ENCODE measurements at places on chromosomes 4 and X.
A peak's percentile ranks its signal among the peaks of the same experiment; 100 is the strongest.

DNA sequence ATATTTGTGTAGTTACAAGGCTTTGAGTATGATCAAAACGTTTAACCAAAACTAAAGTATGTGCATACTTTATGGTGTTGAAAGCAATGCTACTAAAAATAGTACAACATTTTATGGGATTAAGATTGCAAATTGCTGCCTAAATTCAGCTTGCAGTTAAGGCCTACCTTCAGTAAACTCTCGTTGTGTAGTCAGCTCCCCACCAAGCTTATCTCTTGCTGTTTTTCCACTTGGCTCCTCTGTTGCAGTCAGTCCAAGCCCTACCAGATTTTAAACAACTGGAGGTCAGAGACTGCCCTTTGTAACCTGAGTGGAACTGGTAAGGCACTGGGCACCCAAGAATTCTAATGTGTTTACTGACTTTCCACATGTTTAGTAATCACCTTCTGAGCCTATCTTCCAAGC is 25.7 kb downstream of the AFF1 start:
- peak; percentile 14 for DNase-seq

DNA sequence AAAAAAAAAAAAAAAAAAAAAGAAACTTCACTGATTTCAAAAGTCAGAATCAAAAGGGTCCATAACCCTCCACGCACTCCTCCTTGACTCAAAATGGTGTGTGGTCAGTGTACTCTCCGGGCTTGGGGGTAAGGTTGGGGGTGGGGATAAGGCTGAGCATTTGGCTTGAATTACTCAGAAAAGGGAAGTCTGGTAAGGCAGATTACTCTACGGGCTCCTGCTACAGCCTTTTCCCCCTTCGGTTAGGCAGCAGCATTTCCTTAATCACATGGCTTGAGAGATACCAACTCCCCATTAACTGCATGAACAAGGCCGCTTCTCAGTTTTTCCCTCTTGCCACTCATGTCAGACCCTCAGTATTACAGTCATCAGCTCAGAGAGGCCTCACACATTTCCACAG is 135.4 kb upstream of the DUSP21 start:
- DNase-seq = no peak

- DNase-seq = peak; percentile 69
These were observed 24.8 kb upstream of the EOLA2 start for GRCh38 chrX:149962859-149963757.

DNA sequence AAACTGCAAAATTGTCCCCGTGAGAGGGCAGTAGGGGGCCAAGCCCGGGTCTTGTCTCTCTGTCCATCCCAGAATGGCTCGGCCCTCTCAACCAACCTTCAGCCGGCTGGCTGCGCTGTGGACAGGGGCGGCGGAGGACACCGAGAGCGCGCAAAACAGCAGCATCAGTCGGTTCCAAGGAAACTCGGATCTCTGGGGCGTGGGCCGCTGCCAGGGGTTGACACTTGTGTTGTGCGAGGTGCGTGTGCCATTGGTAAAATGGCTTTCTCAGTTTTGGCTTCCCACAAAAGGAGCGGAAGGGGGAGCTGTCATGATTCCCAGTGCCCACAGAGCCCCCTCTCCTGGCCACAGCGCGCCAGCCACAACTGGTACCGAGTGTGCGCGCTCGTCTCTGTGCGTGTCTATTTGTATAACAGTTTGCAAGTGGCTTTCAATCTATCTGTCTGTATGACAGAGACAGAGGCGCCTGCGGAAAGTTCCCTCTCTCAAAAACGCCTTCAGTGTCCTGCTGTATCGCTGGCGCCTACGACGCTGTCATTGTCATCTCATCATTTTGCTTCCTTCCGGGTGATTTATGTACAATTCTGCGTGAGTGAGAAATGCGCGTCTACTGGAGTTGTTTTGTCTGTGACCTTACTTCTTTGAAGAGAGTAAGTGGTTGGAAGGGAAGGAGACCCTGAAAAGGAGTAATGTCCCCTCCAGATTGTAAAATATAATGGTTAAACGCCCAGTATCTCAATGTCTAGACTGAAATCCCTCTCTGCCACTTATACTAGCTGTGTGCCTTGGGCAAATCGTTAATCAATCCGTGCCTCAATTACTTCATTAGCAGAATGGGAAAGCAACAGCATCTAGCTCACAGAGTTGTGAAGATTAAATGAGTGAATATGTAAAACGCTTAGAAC is 1.8 kb downstream of the DKK2 start:
- DNase-seq = no peak

- DNase-seq = no peak
These were observed 5.0 kb downstream of the AWAT2 start for GRCh38 chrX:70044541-70045245.

DNA sequence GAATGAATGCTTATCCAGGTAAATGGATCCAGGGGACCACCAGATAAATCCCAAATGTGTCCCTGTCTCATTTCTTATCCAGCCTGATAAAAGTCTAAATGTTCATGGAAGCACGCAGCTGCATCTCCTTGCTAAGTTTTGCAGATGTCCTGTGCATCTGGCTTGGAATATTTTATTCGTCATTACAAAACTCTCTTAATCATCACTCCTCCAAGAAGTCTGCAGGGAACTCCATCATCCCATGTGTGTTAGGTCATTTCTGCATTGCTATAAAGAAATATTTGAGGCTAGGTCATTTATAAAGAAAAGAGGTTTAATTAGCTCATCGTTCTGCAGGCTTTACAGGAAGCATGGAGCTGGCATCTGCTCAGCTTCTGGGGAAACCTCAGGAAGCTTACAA is 297.2 kb downstream of the HS3ST1 start:
- no peak for DNase-seq

DNA sequence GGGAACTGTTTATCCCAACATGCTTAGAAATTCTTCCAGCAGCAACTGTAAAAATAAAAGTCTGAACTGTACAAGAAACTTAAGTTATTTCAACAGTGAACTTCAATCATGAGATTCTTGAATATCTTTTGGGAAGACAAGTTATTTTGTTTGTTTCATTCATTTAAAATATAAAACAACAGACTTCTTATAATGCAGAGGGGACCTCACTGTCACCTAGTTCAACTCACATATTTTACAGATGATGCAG is 14.9 kb downstream of the FAM9C start:
- DNase-seq = no peak

DNA sequence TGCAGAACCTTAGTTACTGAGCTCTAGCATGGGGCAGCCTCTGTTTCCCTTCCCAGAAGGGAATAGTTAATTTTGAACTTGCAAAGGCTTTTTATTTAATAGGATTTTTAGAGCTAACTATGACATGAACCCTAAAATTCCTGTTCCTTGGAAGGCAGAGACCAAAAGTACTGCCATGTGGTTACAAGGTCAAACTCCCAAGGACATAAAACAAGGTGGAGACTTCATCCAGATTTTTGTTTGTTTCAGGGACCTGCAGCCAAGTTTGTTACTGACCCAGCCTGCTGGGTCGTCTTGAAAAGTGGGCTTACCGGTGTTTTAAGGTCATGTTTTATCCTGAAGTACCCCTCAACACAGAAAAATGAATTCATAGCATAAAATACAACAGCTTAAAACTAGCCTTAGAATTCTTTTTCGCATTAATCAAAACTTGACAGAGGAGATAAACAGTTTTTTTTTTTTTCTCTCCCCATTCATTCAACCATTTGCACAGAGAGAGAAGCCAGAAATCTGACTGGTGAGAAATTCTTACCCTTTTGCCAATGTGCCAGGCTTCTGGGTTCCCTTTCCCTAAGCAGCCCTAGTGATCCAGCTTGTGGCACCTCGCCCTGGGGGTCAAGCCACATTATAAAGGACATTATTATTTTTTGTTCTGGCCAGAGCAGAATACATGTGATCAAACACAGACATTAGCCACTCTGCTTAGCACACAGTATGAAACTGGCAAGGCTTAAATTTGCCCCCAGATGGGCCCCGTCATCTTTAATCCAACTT is 21.5 kb upstream of the GRPEL1 start:
- no peak for DNase-seq

DNA sequence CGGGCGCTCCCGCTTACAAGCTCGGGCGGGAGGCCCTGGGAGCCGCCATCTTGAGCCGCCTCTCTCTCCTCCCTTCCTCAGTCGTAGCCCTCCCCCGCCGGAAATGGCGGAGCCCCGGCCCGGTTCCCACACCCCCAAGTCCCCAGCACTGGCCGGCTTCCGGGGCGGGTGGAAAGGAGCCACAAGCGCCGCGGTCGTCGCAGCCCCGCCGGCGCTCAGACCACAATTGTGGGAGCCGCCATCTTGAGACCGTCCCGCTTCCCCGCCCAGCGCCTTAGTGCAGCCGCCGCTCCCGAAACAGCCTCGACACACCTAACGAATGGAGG is 531 bp downstream of the HCFC1 start:
- DNase-seq = peak; percentile 71

- DNase-seq = no peak
These were observed 851.6 kb downstream of the PDHA2 start for GRCh38 chr4:96691521-96691920.

GRCh38 chr4:1445716-1446445 is 39.6 kb upstream of the NKX1-1 start:
- DNase-seq = no peak

GRCh38 chr4:93748373-93749291 is 79.9 kb upstream of the ATOH1 start:
- no peak for DNase-seq

DNA sequence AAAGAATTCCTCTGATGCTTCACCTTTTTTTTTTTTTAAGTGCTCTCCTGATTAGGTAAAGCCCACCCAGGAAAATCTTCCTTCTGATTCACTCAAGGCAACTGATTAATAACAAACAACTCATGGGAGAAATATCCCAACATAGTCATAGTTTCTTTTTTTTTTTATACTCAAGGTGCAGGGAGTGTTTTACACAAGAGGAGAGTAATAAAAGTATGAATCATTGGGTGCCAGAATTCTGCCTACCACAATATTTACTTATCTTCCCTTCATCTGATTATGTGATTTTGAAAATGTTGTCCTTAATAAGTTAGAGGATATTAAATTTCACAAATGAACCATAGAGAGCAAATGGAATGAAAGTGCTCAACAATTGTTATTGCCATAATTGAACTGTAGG is 329.9 kb downstream of the TECRL start:
- peak; percentile 11 for DNase-seq

DNA sequence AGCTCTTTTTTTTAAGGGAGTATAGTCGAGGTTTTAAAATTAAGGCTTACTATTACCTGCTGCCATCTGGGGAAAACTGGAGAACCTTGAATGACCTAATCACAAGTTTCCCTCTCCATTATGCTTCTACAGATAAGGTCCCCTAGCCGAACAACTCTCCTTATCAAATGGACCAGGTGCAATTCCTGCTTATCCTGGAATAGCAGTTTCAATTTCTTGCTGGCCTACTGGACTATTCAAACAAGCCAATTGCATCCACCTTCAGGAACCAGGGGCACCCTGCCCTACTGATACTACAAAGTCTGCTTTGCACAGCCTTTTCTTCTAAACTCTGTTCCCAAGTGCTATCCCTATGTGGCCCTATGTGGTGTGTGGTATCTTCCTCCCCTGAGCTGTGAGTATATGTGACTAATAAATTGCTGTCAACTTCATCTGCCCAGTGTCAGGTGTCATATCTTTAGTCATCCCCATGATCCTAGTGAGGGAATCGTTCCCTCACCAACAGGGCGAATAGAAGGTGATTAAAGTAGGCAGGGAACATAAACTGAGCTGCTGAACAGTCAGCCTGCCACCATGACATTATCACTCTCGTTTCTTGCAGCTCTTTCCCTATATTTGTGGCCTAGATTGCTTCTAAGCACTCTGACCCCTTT is 128.5 kb downstream of the ATG4A start:
- no peak for DNase-seq

DNA sequence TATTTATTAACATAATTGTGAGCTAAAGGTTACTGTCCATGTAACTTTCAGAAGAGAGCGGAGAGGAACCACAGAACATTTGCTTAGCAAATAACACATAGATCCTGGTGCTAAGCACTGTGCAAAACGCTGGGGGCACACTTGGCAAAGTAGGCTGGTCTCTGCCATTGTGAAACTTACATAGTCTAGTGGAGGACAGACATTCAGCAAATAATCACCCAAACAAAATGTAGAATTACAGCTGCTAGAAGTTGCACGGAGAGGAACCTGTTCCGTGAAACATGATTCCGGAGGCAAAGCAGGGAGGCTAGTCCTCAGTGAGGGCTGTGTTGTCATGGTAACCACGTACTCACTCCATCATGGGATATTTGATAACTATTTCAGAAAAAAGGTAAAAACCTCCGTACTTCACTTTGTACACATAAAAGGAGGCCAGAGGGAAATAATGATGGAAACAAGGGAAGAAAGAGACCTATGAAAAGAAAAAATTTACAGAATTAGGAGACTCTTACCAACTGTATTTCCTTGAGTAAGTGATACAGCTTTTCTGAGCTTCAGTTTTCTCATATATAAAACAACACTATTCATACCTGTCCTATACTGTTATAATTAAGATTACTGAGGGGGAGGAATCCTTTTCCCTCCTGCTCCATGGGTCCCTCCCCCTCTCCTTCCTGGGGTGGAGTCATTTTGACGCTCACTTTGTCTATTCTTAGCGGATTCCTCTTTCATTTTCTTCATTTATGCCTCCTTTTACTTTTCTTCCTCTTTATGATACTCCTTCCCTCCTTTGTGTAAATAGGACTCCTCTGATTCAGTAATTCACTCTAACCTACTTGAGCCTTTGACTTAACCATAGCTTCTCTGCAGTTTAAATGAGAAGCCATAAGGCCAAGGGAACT is 825 bp upstream of the RASGEF1B start:
- peak; percentile 56 for DNase-seq

DNA sequence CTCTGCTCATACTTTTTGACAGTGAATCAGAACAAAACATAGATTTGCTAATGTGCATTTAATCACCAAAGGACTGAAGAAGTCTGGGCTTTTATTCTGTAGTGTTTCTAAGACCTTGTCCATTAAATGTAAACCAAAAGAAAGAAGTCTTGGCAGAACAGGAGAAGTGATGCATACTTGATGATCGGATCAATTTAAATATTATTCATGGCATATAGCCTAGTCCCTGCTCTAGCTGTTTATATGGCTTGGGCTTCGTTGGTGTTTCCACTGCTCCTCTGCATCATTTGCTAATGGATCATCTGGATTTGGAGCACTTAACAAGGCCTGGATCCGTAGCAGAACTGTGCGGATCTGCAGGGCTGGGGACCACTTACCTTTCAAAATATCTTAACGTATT is 566.6 kb downstream of the GALNTL6 start:
- DNase-seq = no peak

GRCh38 chr4:109254845-109255244 is 47.6 kb downstream of the COL25A1 start:
- DNase-seq = no peak

- DNase-seq = no peak
These were observed 123.6 kb downstream of the MGST2 start for GRCh38 chr4:139789096-139789654.

DNA sequence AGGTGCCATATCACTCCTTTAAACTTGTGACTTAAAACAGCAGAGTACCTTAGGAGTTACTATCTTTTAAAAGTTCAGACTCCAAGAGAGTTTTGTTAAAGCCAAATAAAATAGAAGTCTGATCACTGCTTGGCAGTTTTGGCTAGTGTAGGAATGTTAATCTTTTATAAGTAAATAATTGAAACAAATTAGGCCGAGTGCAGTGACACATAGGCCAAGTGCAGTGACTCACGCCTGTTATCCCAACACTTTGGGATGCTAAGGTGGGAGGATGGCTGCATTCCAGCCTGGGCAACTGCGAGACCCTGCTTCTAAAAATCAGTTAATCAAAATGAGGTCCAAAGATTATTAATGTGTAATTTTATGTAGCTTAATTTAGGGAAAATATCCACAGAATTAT is 37.2 kb downstream of the WDR44 start:
- no peak for DNase-seq

GRCh38 chrX:10190367-10190766 is 33.6 kb downstream of the CLCN4 start:
- DNase-seq = peak; percentile 70
